ENCODE measurements at places on chromosomes 3 and 15.

GRCh38 chr15:91965501-91966193 lies 112.1 kb downstream of the SLCO3A1 start:
- no peaks in the 10 kb centered on the region for H3K27me3 ChIP-seq
- DNase-seq = no peak
- H3K4me3 ChIP-seq = no peak overlapping the region

DNA sequence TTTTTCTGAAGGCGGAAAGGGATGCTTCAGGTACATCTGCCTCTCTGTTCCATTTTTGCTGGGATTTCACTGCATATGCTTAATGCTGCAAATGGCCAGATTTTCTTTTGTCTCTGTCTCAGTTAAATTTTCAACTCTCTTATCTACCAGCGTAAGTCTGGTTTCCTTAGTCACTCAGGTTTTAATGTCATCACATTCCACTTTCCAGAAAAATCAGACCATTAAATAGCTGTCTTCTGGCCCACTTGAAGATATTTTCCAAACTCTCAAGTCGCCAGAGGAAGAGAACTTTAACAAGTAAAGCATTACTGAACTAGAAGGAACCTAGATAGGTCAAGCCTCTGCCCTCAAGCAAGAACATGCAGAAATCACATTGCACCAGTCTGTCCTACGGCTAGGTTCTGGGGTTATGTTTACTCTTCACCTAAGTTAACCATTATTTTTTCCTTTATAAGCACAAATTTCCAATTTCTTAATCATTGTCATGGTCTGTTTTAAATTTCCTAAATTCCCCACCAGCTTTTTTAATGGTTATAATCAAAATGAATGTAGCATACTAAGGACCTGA lies 26.5 kb downstream of the AVEN start:
- DNase-seq = no peak
- H3K4me1 ChIP-seq = no peaks in the 10 kb centered on the region

DNA sequence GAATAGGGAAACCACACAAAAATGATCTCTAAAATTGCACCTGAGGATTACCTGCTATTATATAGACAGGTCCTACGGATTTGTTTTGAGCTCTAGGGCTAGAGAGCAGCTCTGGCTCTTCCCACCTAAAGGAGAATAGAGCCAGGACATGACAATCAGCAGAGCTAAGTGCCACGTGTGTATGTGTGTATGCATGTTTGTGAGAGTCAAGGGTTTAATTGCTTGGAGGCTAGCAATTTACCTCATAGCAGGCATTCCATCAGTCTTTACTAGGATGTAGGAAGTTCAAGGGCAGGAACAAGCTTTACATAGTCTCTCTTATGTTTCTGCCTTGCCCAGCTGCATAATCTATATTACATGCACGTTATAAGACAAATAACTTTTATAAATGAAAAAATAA lies 498.2 kb downstream of the NSUN3 start:
- no peak overlapping the region for H3K4me3 ChIP-seq
- no peaks in the 10 kb centered on the region for H3K27me3 ChIP-seq
- H3K36me3 ChIP-seq = no peaks in the 10 kb centered on the region
- DNase-seq = no peak

GRCh38 chr3:125110016-125110875 lies 54.4 kb upstream of the HEG1 start:
- no peaks in the 10 kb centered on the region for H3K27me3 ChIP-seq
- no peak overlapping the region for H3K27ac ChIP-seq
- H3K4me1 ChIP-seq = no peaks in the 10 kb centered on the region
- no peaks in the 10 kb centered on the region for H3K36me3 ChIP-seq

- no peak overlapping the region for H3K4me3 ChIP-seq
- H3K27me3 ChIP-seq = no peaks in the 10 kb centered on the region
- H3K4me1 ChIP-seq = no peaks in the 10 kb centered on the region
- peak; percentile 54 for DNase-seq
Measured at GRCh38 chr3:129567176-129567705, 24.3 kb downstream of the H1-8 start.

DNA sequence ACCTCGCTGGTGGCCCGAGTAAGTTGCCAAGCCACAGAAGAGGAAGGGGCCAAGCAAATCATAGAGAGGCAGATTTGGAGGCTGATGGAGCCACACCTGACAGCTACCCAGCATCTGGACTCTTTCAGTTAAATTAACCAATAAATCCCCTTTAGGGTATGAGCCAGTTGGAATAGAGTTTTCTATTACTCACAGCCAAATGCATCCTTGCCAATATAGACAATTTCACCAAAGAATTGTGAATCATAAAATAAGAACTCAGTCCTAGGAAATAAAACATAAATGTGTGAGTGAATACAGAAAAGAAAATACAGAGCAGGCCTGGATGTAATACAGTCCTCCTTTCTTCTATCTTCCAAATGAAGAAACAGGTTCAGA lies 161.6 kb upstream of the ANKRD28 start:
- DNase-seq = no peak
- no peaks in the 10 kb centered on the region for H3K36me3 ChIP-seq
- no peaks in the 10 kb centered on the region for H3K4me1 ChIP-seq
- no peaks in the 10 kb centered on the region for H3K27me3 ChIP-seq
- no peak overlapping the region for H3K4me3 ChIP-seq
- H3K27ac ChIP-seq = no peak overlapping the region

GRCh38 chr3:13569201-13569600 lies 20.3 kb downstream of the FBLN2 start:
- H3K27me3 ChIP-seq = no peaks in the 10 kb centered on the region
- no peaks in the 10 kb centered on the region for H3K36me3 ChIP-seq

Data from lung (tissue), 17 donors.